T-cell (primary cell): ENCODE measurements at places on chromosomes 3 and 15. TPM values are rescaled to one million over a fixed set of nuclear protein-coding genes. Genes with fewer than 3 reads are reported as not detected.

GRAMD2A gene
- total RNA-seq: not detected

SIAH2 gene
- total RNA-seq: 24.5 TPM

SEMA7A gene
- total RNA-seq: 3.1 TPM

CASR gene
- total RNA-seq: not detected

BDH1 gene
- total RNA-seq: 31.1 TPM

EBLN2 gene
- total RNA-seq: 12.8 TPM

DENND4A gene
- 76.3 TPM for total RNA-seq

RARRES1 gene
- total RNA-seq: not detected

MASP1 gene
- not detected for total RNA-seq

IP6K1 gene
- 57.0 TPM for total RNA-seq

LRRN1 gene
- total RNA-seq: 0.70 TPM

NR1I2 gene
- total RNA-seq: 0.47 TPM

CIP2A gene
- 3.4 TPM for total RNA-seq

ERICH6 gene
- total RNA-seq: 0.28 TPM

MESP2 gene
- not detected for total RNA-seq

MORC1 gene
- total RNA-seq: not detected

CCR3 gene
- not detected for total RNA-seq

GCNT3 gene
- not detected for total RNA-seq

SCN5A gene
- 0.12 TPM for total RNA-seq

CILP gene
- 0.67 TPM for total RNA-seq

PTPN9 gene
- 14.0 TPM for total RNA-seq

LOXL1 gene
- total RNA-seq: 1.4 TPM

GHSR gene
- not detected for total RNA-seq

TUSC7 gene
- total RNA-seq: not detected

SYNM gene
- 4.3 TPM for total RNA-seq

RNF13 gene
- 55.8 TPM for total RNA-seq

DUOXA2 gene
- not detected for total RNA-seq

EXD1 gene
- not detected for total RNA-seq

KCNMB2 gene
- not detected for total RNA-seq

IP6K2 gene
- 95.7 TPM for total RNA-seq

ATP11B gene
- 90.7 TPM for total RNA-seq

APOD gene
- total RNA-seq: not detected

EIF4A2 gene
- 544 TPM for total RNA-seq

LRRC31 gene
- not detected for total RNA-seq

ANKRD63 gene
- total RNA-seq: not detected

WNT5A gene
- not detected for total RNA-seq

GASK1A gene
- total RNA-seq: 0.10 TPM

CCDC39 gene
- not detected for total RNA-seq

STRC gene
- total RNA-seq: 2.1 TPM

COL6A5 gene
- total RNA-seq: not detected

ARGFX gene
- total RNA-seq: not detected

TTC21A gene
- total RNA-seq: 7.6 TPM

PRKCI gene
- total RNA-seq: 22.7 TPM

ZMYND10 gene
- total RNA-seq: 1.9 TPM

PPARG gene
- total RNA-seq: 0.63 TPM

CKMT1A gene
- not detected for total RNA-seq

SH2D7 gene
- not detected for total RNA-seq

MOBP gene
- not detected for total RNA-seq
